ENCODE measurements at places on chromosomes 3 and 15. TPM values are rescaled to one million over a fixed set of nuclear protein-coding genes. Genes with fewer than 3 reads are reported as not detected.

DNA sequence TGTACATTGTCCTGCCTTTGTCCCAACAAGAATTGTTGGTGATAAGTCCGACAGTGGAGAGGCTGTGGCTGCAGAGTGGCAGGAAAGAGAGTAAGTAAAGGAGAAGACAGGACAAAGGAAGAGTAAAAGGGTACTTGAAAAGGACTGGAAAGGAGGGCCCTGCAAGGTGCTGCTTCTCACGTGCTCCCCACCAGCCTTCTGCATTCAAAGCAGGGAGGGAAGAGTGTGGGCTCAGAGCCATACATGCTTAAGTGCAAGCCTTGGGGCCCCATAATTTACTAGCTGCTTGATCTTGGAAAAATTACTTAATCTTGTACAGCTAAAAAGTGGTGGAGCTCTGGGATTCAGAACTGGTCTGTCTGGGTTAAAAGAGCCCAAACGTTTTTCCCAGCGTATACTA is 29.9 kb downstream of the MME start:
- H3K36me3 ChIP-seq = no peaks in the 10 kb centered on the region
- H3K4me3 ChIP-seq = no peak overlapping the region
- H3K4me1 ChIP-seq = no peaks in the 10 kb centered on the region

- no peak overlapping the region for H3K27ac ChIP-seq
- H3K36me3 ChIP-seq = no peaks in the 10 kb centered on the region
- DNase-seq = no peak
- peaks cover 3% of the 10 kb centered on the region for H3K4me1 ChIP-seq
Observed at GRCh38 chr15:69497667-69498066, 45.0 kb downstream of the RPLP1 start.

DNA sequence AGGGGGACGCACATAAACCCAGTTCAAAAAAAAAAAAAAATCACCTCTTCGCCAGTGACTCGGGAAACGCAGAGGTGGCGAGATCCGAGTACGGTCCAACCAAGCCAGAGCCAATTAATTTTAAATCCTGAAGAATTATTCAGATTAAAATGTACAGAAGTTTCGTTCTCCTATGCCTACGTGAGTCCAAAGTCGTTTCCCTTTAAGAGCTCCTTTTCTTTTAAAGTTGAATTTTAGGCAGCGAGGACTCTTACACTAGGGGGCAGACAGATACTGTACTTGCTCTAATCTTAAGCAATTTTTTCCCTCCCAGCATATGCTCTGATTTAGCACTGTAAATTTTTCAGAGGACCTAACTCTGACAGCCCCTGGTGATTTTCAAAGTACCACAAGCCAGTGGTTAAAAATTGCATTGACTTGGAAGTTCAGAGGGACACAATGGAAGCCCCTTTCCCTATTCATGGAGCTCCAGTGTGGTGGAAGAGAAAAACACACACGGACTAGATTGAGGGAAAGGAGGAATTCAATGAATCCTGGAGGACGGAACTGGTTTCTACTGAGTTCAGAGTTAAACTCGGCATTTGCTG is 3.3 kb upstream of the NR2F2 start:
- H3K36me3 ChIP-seq = no peaks in the 10 kb centered on the region
- peaks cover 81% of the 10 kb centered on the region for H3K27me3 ChIP-seq
- H3K27ac ChIP-seq = no peak overlapping the region

DNA sequence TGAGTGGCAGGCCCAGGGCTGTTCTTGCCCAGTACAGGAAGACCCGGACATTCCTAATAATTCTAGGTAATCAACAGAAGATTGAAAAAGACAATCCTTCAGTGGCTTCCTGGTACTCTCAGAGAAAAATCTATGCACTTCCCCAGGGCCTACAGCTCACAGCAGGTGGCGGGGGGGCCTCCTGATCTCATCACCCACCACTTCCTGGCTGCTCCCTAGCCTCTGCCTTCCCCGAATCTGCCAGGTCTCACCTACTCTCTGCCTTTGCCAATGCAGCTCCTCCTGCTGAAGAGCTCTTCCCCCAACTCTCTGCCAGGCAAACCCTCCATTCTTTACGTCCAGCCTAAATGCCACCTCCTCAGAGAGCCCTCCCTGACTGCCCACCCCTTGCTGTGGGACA is 37.5 kb downstream of the EHD4 start:
- peak overlapping the region; percentile 98 for H3K27ac ChIP-seq
- peak; percentile 87 for DNase-seq
- no peaks in the 10 kb centered on the region for H3K27me3 ChIP-seq
- H3K4me3 ChIP-seq = peak overlapping the region; percentile 46

GRCh38 chr3:168088106-168088720 is 7.5 kb downstream of the GOLIM4 start:
- H3K4me3 ChIP-seq = no peak overlapping the region
- H3K36me3 ChIP-seq = no peaks in the 10 kb centered on the region
- DNase-seq = no peak

Gene EAF2
- total RNA-seq = 14.4 TPM

- no peak for DNase-seq
- peaks cover 5% of the 10 kb centered on the region for H3K4me1 ChIP-seq
- H3K27ac ChIP-seq = no peak overlapping the region
- H3K36me3 ChIP-seq = no peaks in the 10 kb centered on the region
- H3K27me3 ChIP-seq = no peaks in the 10 kb centered on the region
- H3K4me3 ChIP-seq = no peak overlapping the region
Observed at GRCh38 chr3:48652923-48653715, 9.6 kb downstream of the CELSR3 start.
